ENCODE measurements at places on chromosomes 4 and X.

DNA sequence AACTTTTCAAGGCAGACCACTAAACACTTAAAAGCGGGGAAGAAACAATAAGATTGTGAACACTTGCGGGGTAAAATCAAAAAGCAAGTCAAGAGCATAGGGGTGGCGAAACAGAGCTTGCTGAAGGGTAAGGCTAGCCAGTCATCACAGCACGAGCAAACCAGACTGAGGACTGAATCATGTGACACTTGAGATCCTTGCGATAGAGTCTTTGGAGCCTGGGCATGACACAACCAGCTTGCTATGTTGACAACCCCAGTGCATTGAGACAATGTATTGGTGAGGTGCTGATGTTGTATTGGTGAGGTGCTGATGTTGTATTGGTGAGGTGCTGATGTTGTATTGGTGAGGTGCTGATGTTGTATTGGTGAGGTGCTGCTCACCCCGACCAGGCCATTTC is 72.3 kb downstream of the SLIT2 start:
- no peak for DNase-seq

DNA sequence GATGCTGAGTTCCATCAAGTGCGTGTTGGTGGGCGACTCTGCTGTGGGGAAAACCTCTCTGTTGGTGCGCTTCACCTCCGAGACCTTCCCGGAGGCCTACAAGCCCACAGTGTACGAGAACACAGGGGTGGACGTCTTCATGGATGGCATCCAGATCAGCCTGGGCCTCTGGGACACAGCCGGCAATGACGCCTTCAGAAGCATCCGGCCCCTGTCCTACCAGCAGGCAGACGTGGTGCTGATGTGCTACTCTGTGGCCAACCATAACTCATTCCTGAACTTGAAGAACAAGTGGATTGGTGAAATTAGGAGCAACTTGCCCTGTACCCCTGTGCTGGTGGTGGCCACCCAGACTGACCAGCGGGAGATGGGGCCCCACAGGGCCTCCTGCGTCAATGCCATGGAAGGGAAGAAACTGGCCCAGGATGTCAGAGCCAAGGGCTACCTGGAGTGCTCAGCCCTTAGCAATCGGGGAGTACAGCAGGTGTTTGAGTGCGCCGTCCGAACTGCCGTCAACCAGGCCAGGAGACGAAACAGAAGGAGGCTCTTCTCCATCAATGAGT is 46.6 kb downstream of the RHOH start:
- DNase-seq: no peak

DNA sequence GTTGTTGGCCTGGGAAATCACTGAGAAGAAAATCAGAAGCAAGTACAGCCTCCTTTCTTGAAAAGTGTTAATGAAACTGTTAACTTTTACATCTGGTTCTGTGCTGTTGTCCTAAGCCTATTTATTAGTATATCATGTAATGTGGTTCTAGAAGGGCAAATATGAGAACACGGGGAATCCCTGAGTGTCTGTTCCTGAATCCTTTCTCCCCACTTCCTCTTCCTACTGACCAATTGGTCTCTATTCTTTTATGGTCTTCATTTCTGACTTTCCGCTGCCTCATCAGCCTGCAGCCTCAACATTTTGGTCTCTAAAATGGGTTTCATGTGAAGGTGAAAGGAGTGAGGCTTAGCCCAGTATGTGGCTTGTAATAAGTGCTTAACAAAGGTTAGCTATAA is 159.9 kb upstream of the MAMLD1 start:
- DNase-seq: no peak

DNA sequence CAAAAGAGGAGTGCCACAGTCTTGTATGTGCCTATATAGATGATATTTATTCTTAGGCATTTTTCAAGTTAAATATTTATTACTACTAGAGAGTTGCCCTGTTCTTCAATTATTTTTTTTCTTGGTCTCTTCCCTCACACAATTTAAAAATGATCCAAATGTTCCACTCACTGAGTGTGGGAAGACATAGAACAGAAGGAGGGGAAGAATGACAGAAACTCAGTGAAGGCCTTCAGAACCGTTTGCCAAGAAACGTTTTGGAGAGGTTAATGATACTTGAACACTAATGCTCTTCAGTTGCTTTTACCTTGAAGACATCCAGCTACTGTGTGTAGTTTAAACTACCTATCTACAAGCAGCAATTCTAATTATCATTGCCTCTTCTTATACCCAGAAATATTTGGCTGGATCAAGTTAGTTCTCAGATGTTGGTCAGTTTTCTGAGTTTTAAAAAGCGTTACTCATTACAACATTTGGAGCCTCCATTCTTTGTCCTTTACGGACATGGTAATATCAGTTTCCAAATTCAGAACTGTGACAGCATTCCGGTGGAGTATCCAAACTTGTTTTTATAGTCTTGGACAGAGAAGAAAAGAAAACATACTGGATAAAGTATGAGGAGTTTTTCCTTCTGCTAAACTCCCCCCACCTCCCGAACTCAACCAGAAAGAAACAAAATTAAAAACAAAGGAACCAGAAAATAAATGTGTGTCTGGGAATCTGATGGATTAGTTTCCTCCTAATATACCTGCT is 389.7 kb downstream of the SPRY1 start:
- no peak for DNase-seq
